ENCODE measurements at places on chromosomes 1 and 21.
A peak's percentile ranks its signal among the peaks of the same experiment; 100 is the strongest.

GRCh38 chr1:109370712-109371340 lies 26.9 kb downstream of the SORT1 start:
- no peak for DNase-seq

GRCh38 chr1:216710598-216711333 lies 12.5 kb downstream of the ESRRG start:
- DNase-seq, result no peak

DNA sequence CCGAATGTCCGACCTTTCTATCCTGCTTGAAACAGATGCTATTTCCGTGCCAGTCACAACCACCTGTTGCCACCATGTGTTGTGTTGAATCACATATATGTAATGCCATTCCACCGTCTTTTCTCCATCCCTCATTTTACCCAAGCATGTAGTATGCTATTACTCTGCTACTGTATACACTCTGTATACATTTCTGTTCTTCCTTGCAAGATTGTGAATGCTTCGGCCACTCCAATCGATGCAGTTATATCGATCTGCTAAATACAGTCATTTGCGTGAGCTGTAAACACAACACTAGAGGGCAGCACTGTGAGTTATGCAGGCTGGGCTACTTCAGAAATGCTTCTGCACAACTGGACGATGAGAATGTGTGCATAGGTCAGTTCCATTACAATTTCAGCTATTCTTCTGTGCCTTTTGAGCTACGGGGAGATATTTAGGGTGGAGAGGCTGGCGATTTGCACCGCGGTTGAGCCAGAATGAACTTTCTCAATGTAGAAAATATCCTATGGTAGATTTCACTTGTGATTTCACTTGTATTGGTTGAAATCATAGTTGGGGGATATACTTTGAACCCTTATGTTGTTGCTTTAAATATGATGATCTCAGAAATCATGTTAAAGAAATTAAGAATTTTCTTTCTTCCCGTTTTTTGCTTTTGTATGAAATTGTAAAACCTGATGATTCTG lies 289.8 kb downstream of the NTNG1 start:
- DNase-seq, result no peak

DNA sequence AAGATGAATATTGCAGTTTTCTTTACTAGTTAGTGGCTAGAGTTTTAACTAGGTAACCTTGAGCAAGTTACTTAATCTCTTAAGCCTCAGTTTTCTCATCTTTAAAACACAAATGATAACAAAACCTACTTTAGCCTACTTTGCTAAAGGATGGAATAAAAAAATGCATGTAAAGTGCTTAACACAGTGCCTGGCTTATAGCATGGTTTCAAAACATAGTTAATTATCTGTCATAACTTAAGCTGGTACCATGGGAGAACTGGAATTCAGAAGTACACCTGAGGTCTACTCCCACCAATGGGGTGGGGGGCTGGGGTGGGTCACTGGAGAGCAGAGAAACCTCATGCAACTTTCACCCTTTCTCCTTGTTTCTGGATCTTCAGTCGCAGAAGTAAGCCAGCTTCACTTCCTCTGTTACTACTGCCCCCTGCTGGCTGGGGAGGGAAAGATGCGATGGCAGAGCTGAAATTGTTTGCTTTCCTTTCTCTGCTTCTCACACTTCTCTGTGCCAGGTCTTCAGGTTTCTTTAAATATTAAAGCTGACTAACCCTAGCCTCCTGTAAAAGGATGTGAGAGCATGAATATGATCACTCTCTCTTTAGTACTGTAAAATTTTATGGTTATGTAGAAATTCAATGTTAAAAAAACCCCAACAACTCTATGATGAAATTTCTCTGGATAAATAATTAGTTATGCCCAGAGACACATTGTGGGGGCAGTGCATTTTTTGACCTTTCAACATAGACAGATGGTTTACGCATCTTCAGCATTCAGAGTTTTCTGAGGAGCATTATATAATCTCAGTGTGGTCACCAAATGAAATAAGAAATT lies 324.2 kb downstream of the HLX start:
- peak; percentile 51 for DNase-seq

DNA sequence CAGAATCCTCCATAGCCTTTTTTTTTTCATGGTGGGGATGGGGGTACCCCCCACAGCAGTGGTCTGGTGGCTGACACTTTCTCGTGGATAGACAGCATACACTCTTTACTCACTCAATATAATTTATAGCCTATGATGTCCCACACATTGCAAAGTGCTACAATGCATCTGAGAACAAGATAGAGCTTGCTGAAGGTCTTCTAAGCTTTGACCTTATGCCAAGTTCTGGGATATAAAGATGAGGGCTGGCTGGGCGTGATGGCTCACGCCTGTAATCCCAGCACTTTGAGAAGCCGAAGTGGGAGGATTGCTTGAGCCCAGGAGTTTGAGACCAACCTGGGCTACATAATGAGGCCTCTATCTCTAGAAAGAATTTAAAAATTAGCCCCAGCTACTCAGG lies 78.0 kb downstream of the MPZL1 start:
- DNase-seq, result no peak

GRCh38 chr1:27770293-27770830 lies 2.7 kb upstream of the STX12 start:
- DNase-seq, result no peak

DNA sequence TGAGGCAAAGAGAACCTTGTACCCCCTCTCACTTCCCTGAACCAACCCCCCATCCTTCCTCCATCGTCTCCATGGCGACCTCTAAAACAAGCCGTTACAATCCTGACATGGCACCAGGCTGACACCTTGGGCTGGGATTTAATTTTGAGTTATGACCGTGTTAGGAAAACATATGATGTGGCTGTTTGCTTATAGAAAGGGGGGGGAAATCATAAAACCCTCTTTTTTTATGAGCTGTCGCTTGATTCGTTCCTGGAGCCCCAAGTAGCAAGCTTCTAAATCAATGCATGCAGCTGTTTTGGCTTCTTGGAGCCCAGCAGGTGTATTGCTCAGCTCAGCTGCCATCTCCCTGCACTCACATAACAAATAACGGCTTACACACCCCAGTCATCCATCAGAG lies 301.2 kb upstream of the SPAG17 start:
- no peak for DNase-seq

DNA sequence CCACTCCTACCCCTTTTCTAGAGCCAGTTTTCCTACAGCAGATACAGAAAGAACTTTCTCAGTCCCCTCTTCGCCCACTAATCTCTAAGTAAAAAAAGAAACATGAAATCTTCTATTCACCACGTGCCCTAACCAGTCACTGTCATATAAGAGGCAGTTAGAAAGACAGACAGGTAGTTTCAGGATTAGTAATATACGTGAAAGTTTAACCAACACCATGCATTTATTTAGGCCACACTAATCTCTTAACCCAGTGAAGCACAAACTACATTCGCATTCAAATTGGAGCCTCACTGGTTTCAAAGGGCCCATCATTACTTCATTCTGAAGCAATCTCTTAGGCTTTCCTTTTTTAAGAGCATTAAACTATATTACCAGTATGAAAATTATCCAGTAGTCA lies 10.1 kb downstream of the GPATCH2 start:
- no peak for DNase-seq

DNA sequence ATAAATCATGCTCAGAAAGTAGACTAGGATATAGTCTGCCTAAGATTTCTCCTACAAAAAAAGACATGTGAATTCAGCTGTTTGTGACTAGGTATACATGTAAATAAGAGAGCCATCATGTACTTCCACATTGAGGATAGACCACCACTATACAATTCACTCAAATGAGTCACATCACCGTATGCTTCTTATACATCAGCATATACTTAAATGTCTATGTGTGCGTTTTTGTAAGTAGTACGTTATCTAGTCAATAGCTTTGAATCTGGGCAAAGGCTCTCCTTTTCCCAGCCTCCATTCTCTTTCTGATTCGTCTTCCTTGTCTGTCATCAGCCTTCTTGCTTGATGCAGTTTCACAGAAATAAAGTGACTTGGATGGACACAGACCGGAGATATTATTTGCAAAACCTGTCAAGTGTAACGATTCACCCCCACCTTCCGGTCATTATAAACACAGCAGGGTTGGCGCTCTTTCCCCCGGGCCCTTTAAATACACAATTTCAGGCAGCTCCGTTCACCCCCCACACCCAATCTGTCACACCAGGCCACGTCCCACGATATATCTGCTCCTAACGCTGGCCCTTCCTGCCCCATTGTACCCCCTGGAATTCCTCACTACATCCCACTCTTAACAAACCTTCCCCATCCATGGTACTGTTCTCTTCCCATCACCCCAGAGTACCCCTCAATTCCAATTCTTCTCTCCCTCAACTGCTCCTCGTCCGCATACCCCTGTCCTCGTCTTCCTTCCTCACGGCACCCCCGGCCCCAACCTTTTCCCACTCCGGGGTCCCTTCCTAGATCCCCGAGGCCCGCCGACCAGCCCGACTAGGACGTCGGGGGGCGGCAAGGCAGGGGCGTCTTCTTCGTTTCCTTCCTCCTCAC lies 636 bp downstream of the VAMP4 start:
- DNase-seq, result no peak

- no peak for DNase-seq
These were observed 56.9 kb upstream of the LRP8 start for GRCh38 chr1:53384796-53385195.

- no peak for DNase-seq
These were observed 144.5 kb downstream of the C1orf21 start for GRCh38 chr1:184531296-184531695.

- DNase-seq, result no peak
These were observed 746.9 kb upstream of the ADGRL2 start for GRCh38 chr1:81053826-81054225.

GRCh38 chr1:194069168-194069830 lies 882.9 kb upstream of the B3GALT2 start:
- no peak for DNase-seq

DNA sequence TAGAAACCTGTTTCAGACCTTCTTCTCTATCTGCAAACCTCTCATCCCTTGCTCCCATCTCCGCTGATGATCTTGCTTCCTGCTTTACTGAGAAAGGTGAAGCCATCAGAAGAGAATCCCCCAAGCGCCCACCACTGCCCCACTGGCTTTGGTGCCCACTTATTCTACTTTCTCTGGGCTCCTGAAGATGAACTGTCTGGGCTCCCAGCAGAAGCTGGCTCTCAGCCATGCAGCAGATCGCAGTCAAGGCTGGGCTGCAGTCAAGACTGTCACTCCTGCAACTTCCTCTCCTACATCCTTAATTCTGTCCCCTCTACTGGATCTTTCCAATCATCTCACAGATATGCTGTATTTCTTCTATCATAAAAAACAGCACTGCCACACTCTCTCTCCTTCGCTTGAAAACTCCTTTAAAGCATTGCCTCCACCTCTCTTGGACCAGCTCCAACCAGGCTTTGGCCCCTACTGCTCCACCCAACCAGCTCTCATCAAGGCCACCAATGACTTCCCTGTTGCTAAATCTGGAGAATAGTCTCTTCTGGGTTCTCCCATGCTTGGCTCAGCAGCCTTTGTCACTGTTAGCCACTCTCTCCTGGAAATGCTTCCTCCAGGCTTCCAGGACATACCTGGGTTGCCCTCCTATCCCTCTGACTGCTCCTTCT lies 25.8 kb downstream of the TRIM62 start:
- no peak for DNase-seq

- DNase-seq, result no peak
These were observed 33.5 kb downstream of the KCNC4 start for GRCh38 chr1:110243574-110243973.

- no peak for DNase-seq
These were observed 28.4 kb downstream of the SLC27A3 start for GRCh38 chr1:153803470-153804056.

DNA sequence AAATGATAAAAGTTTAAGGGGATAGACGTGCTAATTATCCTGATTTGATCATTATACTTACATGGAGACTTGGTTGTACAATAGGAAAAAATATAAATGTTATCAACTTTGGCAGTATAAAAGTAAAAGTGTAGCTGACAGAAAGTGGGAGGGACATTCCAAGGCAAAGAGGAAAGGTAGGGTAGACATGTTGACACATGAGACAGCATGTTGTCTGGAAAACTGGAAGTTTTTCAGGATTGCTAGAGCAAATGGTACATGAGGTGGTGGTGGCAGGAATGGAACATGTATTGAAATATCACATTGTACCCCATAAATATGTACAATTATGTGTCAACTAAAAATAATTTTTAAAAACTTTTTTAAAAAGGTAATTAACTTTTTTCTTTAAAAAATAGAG lies 13.2 kb downstream of the DIPK1A start:
- no peak for DNase-seq

- no peak for DNase-seq
These were observed 241.4 kb downstream of the NFIA start for GRCh38 chr1:61323681-61324328.

GRCh38 chr1:247373721-247374141 lies 42.1 kb upstream of the ZNF496 start:
- DNase-seq, result peak; percentile 40

DNA sequence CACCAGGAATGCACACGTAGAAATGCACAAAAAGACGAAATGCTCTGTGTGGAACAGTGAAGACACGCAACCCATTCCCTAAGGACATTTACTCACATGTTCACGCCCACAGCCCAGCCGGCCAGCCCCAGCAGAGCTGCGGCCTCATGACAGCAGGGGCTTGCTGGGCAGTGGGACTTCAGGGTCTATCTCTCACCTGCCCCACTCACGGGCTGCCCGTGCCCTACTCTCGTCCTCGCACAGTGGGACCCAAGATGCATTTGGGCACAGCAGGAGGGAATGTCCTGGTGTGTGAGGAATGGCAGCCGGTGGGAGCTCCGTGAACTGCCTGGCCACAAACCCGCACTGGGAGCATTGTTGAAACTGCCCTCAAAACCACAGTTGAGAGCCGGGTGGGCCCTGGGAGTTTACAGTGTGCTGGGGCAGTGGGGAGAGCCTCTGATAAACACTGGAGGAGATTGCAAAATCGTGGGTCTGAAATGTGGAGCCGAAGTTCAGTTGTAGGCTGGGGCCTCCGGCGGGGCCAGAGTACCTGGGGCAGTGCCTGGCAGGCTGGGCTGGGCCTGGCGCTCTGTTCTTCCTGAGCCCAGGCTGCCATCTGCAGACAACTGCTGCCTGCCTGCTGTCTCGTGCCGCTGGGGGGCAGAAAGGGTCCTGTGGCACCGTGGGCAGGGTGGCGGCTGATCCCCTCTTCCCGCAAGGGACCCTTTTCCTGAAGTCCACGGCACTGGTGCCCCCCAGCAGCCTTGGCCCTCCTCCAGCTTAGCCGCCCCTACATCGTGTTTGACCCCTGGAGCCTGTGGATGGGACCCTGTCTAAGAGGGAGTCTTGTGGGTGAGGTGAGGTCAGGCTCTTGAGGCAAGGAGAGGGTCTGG lies 20.7 kb upstream of the POFUT2 start:
- no peak for DNase-seq

- no peak for DNase-seq
These were observed 707.2 kb upstream of the ADAMTS5 start for GRCh38 chr21:27674041-27674615.

- no peak for DNase-seq
These were observed 61.4 kb downstream of the OLFML2B start for GRCh38 chr1:161962091-161962887.

Measured in stimulated activated CD8-positive, alpha-beta memory T cell treated with anti-CD3 and anti-CD28 coated beads, Interleukin-2, amount 100 ng/mL, for 48 hours (primary cell).